ENCODE measurements at places on chromosomes 1 and 21.

GRCh38 chr1:192654591-192655251, 18.8 kb downstream of the RGS13 start:
- DNase-seq, result no peak

GRCh38 chr1:12745126-12745991, 641 bp upstream of the CFAP107 start:
- no peak for DNase-seq

DNA sequence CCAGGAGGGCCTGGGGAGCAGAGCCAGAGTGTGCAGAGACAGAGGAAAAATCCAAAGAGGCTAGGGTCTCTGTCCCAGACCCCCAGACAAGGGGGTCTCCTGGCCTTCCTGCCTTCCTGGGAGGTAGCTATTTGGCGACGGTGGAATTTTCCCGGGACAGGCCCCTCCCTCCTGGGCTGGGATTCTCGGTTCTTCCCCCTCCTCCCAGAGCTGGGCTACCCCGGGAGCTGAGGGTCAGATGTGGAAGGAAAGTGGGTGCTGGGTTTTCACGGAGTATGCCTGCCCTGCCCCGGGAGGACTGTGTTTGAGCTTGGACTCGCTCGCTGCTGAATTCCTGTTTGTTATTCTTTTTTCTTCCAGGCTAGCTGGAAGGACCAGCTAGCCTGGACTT, 759 bp downstream of the AMPD2 start:
- no peak for DNase-seq

- no peak for DNase-seq
Measured at GRCh38 chr1:17028662-17029188, 17.0 kb upstream of the ATP13A2 start.

- DNase-seq, result no peak
Measured at GRCh38 chr1:82366689-82367088, 566.0 kb downstream of the ADGRL2 start.

- DNase-seq, result no peak
Measured at GRCh38 chr1:98331243-98331642, 330.3 kb upstream of the SNX7 start.

Measured in erythroblast (primary cell).